ENCODE measurements at places on chromosomes 2 and 18.

DNA sequence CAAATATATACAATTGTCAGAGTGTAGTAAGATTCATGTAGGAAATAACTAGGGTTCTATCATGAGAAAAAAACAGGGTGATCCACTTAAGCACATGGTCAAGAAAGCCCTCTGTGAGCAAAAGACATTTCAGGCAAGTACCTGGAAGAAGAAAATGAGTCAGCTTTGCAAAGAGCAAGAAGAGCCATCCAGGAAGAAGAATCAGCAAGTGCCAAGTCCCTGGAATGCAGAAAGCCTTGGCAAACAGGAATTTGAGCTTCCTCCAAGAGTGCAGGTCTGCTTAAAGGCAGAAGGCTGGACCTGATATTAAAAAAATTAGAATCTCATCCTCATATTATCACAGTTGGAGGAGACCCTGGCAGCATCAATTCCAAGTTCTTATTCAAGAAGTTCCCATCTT, 188.5 kb upstream of the CELF4 start:
- DNase-seq: no peak

- DNase-seq: no peak
These were observed 122.0 kb upstream of the COPS8 start for GRCh38 chr2:236963631-236964182.

DNA sequence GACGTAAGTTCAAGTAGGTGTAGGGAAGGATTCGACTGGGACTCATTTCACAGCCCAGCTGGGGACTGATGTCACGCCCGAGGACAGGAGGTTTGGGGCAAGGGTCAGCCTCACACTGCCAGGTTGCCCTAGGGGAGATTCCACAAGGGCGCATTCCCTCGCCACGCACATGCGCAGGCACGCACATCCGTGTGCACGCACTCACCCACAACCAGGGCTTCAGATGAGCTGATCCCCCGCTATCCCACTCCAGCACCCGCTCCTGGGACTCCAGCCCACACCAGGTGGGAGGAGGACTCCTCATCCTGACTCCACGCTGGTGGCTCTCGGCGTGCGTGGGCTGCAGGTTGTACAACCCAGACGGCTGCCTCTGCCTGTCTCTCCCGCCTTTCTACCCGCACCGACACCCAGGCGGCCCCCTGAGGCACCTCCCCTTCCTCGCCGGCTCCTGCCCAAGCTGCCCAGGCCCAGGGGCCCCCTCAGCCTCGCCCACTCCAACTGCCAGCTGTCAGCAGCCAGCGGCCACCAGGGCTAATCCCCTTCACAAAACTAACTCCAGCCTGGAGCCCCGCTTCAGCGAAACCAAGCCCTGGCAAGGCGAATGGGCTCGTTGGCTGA, 47.8 kb upstream of the FOSL2 start:
- DNase-seq: no peak

DNA sequence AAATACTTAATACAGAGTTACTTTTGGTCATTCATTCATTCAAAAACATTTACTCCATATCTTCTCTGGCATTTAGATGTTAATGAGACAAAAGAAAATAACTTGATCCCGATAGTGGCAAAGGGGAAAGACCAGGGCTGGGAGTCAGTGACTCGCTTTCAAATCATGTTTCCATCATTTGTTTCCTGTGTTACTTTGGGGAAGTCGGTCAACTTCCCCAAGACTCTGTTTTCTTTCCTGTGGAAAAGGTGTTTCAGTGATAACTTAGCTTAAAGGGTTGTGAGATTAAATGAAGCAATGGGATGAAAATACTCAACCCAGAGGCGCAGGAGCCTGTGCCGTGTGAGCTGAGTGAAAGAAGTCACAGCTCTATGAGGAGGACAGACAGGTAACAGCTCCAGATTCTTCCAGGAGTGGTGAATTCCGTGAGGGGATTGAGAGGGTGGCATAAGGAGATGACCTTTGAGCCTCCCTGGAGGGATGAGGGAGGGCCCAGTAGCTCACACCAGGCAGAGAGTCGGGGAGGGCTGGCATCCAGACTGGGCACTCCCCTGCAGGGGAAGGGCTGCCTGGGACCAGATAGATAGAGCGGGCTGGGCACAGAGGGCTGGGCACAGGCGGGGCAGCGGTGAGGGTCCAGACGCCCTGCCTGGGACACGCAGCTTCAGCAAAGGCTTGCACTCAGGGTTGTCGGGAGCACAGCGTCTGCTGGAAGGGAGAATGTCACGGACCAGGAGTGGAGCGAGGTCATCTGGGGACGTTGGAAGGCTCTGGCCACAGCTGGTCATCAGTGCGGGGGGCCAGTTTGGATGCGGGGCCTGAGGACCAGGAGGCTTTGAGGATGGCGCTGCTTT, 70.1 kb downstream of the TSHZ1 start:
- no peak for DNase-seq

GRCh38 chr2:129781749-129782632, 197.5 kb upstream of the RAB6C start:
- no peak for DNase-seq

DNA sequence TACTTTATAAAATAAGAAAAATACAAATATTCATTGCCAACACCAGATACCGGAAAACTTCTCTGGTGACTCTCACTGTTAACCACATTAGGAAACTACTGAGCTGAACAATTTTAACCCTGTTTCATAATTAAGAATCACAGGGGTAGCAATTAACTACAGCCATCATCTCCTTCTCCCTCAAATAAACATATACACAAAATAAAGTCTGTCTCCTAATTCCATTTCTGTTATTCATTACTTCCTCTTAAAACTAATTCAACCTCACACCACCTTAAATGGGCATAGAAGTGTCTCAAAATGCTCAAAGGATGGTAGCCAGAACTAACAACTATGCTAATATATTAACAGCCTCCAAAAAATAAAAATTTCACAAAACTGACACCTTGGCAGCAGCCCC, 60.7 kb downstream of the ACVR1 start:
- no peak for DNase-seq

GRCh38 chr2:102801098-102801718, 39.4 kb downstream of the TMEM182 start:
- DNase-seq: no peak

- DNase-seq: no peak
These were observed 881.8 kb downstream of the SLC4A3 start for GRCh38 chr2:220509096-220509757.

DNA sequence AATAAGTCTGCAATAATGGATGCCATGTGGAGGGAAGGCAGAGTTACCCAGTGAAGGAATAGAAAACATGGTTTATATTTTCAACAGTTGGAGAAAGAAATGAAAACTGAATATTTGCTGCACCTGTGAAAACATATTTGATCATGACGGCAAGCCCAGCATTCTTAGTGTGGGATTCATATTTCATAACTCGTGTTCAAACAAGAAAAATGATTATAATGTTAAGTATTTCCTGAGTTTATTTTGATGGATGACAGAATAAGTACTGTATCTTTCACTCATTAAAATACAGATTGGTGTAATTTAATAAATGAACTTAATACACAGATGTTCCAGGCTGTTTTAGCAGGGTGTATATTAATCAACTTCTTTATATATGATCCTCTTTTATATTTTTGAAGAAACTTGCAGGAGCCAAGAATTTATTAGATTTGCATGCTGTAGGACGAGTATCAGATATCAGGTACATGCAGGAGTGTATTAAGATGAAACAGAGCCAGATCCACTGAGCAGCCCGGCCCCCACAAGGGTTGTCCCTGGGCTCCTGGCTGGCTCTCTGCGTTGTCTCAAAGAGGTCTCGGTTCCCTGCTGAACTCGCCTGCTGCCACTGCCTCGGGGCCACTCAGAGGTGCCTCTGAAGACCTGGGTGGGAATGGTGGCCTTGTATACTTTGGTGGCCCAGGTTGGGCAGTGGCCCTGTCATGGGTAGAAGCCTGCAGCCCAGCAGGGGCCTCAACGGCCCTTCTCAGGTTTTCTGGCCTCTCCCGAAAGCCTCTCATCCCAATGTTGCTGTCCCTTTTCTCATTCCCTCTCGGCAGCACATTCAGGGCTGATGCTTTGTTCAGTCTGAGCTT, 95.0 kb upstream of the LDAH start:
- no peak for DNase-seq

- no peak for DNase-seq
These were observed 380.4 kb upstream of the POU3F3 start for GRCh38 chr2:104473546-104473945.

DNA sequence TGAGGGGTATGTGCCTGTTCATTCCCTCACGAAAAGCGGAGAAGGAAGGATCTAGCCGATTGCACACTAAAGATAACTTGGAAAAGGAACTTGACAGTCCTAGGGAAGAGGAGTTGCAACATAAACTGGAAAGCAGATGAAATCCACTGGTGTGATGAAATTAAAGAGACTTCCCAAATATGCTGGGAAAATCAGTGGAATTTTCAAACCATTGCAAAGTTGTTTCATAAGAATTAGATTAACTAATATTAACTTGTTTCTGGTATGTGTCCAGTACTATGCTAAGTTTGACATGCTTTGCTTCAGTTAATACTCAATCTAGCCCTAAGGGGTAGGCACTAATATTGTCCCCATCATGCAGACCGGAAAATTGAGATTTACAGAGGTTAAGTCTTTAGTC, 222.7 kb downstream of the IKZF2 start:
- no peak for DNase-seq

DNA sequence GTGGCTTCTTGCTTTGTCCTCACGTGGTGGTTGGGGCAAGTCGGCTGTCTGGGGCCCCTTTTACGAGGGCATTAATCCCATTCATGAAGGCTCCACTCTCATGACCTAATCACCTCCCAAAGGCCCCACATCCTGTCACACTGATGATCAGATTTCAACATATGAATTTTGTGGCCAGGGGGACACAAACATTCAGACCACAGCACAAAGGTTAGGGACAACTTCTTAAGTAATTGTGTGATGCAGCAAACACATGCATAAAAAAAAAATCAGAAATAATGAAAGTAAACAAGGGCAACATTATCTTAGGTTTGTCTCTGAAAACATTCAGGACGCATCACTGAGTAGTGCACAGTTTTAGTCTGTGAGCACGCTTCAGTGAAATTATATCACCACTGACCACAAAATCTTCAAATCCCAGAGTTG, 54.2 kb upstream of the FRZB start:
- DNase-seq: no peak

GRCh38 chr2:192087398-192087958, 107.3 kb downstream of the TMEFF2 start:
- DNase-seq: no peak

GRCh38 chr2:106189325-106189724, 4.8 kb downstream of the UXS1 start:
- no peak for DNase-seq

DNA sequence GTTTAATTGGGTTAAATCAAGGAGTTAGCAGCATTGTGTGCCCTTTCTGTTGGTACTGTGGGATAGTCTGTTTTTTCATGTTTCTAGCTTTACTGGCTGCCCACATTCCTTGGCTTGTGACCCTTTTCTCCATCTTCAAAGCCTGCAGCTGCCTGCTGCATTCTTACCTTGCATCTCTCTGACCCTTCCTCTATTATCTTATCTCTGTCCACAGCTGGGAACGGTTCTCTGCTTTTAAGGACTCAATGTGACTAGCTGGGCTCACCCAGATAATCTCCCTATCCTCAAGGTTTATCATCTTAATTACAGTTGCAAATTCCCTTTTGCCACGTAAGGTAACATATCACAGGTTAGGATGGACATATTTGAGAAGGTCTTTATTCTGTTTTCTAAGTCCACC, 199.7 kb downstream of the KCNS3 start:
- no peak for DNase-seq

GRCh38 chr2:236858661-236859060, 227.0 kb upstream of the COPS8 start:
- DNase-seq: no peak

DNA sequence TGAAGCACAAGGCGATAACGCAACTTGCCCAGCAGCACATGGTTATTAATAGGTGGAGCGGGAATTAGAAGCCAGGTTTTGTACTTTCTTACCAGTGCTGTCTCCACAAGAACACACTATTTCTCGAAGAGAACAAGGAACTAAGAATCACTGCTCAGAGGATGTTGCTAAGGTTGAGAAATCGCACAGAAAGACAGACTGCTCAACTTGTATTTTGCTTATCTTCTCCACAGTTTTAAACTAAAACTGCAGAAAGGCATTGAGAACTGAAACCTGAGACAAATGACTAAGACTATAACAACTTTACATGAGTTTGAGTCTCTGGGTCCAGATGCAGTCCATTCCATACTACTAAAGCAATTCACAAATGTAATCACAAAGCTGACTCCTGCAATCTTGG, 6.2 kb downstream of the PRKD3 start:
- no peak for DNase-seq

DNA sequence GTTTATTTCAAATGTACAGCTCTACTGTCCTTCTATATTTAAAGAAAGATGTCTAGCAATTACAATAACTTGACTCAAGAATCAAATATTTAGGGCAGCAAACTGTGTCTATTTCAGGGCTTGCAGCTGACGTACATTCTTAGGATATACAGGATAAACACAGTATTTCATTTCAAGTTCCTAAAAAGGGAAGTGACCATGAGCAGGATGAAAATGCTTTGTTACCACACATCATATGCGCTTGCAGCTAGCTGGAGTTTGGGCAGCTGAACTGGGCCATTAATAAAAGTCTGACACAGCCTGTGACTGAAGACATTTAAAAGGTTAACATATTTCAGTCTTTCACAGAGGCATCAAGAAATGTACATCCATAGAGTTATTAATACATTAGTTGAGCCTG, 264.6 kb upstream of the TRIB2 start:
- DNase-seq: no peak

DNA sequence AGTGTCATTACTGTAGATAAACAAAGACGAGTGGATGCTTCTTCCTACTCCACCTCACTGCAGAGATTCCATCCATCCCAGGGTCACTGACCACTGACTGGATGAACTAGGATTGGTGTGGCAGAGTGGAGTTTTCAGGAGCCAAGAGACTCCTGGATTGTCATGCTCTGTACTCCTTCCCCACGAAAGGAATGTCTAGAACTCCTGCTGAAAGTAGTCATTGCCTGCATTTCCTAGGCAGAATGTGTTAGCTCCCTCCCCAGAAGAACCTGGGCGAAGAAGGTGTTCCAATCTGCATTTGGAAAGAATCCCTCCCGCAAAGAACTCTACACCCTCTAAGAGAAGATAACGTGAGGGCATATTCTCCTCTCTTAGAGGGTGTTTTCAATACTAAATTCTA, 6.2 kb downstream of the PAX8 start:
- DNase-seq: no peak

DNA sequence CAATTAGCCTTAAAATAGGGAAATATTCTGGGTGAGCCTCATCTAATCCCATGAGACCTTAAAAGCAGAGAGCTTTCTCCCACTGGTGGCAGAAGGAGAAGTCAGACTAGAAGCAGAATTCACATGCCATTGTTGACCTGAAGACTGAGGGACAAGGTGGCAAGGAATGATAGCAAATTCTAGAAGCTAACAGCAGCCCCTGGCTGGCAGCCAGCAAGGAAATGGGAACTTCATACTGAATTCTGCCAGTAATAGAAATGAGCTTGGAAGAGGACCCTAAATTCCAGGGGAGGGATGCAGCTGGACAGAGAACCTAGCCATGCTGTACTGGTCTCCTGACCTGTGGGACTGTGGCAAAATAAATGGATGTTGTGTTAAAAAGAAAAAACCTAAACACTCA, 19.5 kb downstream of the B3GNT7 start:
- DNase-seq: no peak

GRCh38 chr2:241965931-241966412, 96.4 kb downstream of the RTP5 start:
- DNase-seq: peak; percentile 65

Data from stimulated activated CD4-positive, alpha-beta T cell treated with anti-CD3 and anti-CD28 coated beads, TNF-alpha, amount 100 ng/mL, for 4 hours (primary cell).